ENCODE measurements at places on chromosomes 16 and 17.

- no peak for DNase-seq
Observed at GRCh38 chr17:79231766-79232287, 157.2 kb downstream of the ENGASE start.

GRCh38 chr16:28276301-28276700, 16.0 kb upstream of the SBK1 start:
- no peak for DNase-seq

DNA sequence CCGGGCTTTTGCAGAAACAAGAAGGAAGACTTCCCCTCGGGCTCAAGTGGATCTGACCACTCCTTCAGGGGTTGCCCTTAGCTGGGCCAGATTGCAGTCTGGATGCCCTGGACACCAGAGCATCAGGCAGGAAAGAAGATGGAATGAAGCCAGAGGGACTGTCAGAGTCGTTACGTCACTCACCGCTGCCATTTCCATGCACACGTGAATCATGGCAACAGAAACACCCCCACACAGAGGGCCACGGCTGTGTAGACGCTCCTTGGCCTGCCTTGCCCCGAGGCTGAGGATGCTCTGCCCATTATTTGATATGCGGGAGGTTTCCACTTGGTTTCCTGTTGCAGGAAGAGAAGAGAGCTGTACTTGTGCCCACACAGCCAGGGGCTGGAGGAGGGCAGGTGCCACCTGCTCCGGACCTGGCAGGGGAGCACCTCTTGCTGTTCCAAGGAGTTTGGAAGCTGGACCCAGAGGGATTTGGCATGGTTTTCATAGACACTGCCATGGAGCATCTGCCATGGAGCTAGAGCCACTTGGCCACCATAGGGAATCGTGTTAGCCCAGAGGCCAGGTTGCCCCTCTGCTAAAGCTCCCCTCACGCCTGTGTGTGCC, 29.4 kb downstream of the RBFOX3 start:
- no peak for DNase-seq

DNA sequence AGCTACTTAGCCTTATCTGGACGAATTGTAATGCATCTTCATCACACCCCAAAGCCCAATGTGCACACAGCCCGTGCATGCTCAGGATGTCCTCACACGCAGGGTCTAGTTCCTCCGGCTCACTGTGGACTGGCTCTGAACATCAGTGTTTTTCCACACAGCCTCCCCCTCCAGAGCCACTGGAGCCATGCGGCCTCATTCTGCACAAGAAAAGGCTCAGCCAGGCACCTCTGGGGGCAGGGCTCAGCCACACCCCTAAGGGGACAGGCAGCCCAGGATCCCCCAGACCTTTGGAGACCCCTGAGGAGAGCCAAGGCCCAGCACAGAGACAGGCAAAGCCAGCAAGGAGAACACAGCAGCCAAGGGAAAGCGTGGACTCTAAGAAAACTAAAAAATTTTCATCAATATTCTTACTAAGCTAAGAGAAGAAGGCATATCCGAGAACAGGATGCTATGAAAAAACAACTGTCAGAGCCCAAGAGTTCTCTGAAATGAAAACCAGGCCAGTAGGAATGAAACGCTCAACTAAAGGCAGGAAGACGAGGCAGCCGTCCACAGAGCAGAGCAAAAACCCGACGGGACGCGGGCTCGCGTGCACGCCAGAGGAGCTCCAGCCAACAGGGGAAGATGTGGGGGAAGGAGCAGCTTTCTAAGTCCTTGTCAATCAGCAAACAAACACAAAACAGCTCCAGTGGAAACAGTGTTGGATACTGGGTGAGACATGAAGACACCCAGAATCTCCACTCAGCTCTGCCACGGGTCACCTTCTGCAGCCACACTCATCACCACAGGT, 34.5 kb downstream of the MAP1LC3B start:
- DNase-seq = no peak

- DNase-seq = no peak
Observed at GRCh38 chr17:34981538-34982241, 1.4 kb downstream of the LIG3 start.

- no peak for DNase-seq
Observed at GRCh38 chr17:20256144-20256543, 211.2 kb downstream of the LGALS9B start.

GRCh38 chr16:13995194-13995593, 75.2 kb downstream of the ERCC4 start:
- no peak for DNase-seq

DNA sequence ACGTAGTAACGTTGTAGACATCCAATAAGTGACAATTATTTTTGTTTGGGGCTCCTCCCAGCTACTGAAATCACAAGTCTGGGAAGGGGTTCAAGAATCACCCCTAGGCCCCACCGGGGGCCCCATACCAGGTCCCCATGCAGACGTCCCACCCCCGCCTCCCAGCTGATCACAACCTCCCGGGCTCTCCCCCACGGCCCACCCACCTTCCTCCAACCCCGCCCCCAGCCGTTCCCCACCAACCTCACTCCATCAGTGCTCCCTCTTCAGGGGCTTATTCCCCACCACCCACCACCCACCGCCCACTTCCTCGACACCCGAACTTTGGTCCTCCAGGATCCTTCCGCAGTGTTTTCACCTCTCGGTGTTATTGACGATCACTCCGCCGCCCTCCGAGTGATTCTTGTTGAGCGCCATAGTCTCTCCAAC, 240 bp downstream of the WBP2 start:
- DNase-seq = no peak

DNA sequence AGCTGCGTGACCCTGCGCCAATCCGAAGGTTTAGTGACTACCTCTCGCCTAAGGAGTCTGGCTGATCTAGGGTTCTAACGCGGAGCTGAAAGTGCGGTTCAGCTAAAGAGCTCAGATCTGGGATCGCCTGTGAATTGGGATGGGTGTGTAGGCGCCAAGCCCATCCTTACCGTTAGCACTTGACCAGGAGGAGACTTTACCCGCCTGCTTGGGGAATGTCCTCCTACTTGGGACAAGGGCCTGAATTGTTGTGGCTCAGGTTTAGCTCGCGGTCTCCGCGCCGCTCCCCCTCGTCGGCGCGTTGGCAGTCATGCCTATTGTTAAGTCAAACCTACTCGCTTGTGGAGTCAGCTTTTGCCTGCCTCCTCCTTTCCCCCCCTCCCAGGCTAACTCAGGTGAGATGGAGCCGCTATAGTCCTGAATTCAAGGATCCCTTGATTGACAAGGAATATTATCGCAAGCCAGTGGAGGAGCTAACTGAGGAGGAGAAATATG, 480 bp downstream of the MRPS7 start:
- DNase-seq = no peak

- DNase-seq = no peak
Observed at GRCh38 chr16:81366316-81366932, 51.7 kb downstream of the GAN start.

- no peak for DNase-seq
Observed at GRCh38 chr16:65961476-65962143, 404.9 kb upstream of the CDH5 start.

- DNase-seq = peak; percentile 53
Observed at GRCh38 chr17:57955183-57955931, at the start of gene CUEDC1. CUEDC1 (minus strand) TSS chr17:57955412; CDS start chr17:57885564, 69,848 bp downstream.

DNA sequence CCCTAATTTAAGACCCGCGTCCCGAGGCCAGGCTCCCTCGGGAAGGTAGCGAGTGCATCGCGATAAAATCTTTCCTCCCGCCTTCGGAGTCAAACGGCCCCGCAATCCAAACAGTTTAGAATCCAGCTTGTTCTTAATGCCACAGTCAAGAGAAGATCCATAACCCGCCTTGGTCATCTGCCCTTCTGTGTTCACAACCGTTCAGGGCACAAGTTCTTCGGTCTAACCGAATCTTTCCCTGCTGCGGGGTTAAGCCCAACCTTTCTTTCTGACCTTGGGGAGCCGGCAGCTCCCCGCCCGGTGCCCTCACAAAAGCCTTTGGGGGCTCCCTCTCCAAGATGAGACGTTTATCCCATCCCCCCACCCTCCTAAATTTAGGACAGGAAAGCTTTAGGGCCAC, 30.3 kb downstream of the CPSF4L start:
- DNase-seq = no peak
